ENCODE measurements at places on chromosomes 7 and 10.
A peak's percentile ranks its signal among the peaks of the same experiment; 100 is the strongest.

DNA sequence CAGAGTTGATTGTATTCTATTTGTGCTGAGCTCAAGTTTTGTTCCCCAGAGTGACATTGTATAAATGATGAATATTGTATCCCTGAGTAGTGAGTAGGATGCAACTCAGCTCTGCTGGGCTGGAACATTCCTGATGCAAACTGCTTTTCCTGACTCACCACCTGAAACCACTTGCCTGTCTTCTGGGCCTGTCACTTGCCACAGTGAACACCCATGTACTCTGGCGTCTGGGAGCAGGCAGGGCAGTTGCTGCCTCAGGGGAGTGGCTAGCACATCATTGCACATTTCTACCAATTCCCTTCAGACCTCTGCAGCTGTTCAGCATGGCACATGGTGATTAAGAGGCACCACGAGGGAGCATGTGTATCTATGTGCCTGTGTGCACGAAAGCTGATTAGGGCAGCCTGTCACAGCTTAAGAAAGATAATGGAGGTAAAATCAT lies 157.3 kb downstream of the SND1 start:
- DNase-seq = peak; percentile 19

GRCh38 chr10:105965141-105965540 lies 1199.4 kb downstream of the SORCS1 start:
- DNase-seq = no peak

DNA sequence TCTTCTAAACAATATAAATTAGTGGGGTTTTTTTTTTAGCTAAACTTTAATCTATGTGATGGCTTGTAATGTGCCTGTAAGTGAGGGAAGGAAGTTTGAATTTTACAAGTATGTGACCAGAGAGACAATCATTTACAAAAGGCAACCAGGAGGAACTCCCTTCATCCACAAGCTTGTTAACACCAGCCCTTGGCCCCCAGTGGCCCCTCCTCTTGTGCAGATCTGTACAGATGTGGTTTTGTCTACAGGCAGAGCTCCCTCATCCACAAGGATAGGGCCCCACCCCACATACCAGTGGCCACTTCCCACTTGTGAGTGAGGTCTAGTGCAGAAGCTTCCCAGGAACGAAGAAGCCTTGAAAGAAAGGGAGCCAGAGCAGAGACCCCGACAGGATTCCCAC lies 234.1 kb upstream of the KMT2E start:
- DNase-seq = no peak

DNA sequence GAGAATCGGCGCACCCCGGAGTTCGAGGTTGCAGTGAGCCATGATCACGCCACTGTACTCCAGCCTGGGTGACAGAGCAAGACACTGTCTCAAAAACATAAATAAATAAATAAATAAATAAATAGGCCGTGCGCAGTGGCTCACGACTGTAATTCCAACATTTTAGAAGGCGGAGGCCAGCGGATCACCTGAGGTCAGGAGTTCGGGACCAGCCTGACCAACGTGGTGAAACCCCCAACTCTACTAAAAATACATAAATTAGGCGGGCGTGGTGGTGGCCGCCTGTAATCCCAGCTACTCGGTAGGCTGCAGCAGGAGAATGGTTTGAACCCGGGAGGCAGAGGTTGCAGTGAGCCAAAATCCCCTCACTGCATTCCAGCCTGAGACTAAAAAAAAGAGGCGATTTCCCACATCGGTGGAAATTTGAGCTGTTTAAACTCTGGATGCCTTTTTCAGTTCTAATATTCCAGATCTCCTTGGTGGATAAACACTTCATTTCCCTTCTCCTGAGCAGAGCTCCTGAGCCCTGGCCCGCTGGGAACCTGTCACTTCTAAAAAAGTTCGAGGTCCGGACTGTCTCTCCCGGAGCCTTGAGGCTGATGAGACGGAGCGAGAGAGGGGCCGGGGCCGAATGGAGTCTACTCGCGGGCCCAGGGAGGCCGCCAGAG lies 2.0 kb upstream of the NFKB2 start:
- DNase-seq = no peak

- no peak for DNase-seq
Measured at GRCh38 chr10:46526682-46527038, 29.8 kb downstream of the GPRIN2 start.

- peak; percentile 76 for DNase-seq
Measured at GRCh38 chr10:34861293-34862021, 46.4 kb upstream of the PARD3 start.

DNA sequence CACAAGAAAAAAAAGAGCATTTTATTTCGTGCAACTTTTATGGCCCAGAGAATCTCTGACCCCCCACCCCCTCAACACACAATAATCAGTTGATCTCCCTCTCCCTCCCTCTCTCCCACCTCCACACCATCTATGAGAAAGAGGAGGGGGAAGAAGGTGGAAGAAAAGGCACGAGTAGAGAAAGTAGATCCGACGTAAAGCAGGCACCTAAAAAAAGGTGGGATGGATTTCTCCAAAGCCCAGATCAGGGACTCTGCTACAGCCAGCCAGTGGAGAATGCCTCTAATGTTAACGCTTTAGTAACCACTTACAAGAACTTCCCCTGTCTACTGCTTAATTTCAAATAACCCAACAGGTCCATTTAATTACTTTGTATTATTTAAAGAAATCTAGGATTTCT lies 24.4 kb downstream of the KMT2C start:
- DNase-seq = no peak

- no peak for DNase-seq
Measured at GRCh38 chr7:48158404-48158803, 12.9 kb upstream of the ABCA13 start.
